ENCODE measurements at places on chromosomes 13 and 19.

GRCh38 chr13:28531077-28531844 lies 36.3 kb upstream of the FLT1 start:
- peak; percentile 30 for DNase-seq

GRCh38 chr13:33261387-33262061 lies 24.0 kb downstream of the STARD13 start:
- DNase-seq, result no peak

DNA sequence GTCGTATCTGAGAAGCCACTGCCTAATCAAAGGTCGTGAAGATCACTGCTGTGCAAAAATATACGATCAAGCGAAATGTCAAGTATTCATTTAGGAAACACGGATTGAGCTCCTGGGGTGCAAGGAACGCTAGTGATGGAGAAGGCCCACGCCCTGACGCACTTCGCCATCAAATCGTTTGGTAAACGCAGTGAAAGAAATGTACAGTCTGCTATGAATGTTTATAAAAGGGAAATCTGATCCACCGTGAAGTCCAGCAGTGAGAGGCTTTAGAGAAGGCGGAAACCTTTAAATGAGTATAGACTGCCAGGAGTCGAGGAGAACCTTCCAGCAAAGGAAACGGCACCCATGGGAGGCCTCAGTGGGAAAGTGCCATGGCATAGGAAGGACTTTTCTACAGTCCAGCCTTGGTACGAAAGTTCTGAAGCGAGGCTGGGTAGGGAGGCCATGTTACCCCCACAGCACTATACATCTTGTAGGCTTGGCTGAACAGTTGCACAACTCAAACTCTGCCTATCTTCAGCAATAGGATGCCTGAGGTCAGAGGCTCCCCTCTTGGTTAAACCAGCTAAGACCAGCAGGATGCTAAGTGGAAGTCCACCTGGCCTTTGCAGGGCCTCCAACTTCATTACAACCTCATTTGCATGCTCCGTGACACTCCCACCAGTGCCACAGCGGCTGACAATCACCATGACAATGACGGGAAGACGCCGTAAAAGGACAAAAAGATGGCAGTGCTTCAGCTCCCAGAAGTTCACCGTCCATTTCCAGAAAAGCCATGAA lies 20.4 kb downstream of the PCID2 start:
- DNase-seq, result no peak

- DNase-seq, result peak; percentile 31
Observed at GRCh38 chr13:97224544-97225300, 2.6 kb downstream of the MBNL2 start.

GRCh38 chr19:52993342-52994178 lies 20.2 kb upstream of the ERVV-1 start:
- DNase-seq, result peak; percentile 77
